Activated CD4-positive, alpha-beta T cell treated with anti-CD3 and anti-CD28 coated beads, Interleukin-2, amount 50 U/mL, for 16 hours (primary cell): ENCODE measurements at places on chromosomes 5 and 9.

DNA sequence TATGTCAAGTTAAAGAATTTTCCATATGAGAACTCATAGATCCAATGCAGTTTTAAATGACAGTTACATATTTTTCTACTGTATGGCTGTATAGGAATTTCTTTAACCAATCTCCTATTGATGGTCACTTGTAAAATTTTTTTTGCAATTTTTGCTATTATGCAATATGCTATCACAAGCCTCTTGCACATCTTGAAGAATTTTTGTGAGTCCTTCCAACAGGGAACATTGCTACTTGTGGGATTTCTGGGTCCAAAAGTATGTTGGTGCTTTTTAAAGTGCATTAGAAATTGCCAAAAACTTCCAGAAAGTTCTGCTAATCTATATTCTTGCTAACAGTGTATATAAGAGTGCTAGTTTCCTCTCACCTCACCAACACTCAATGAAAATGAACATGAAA, 65.1 kb downstream of the NPR3 start:
- DNase-seq, result no peak

DNA sequence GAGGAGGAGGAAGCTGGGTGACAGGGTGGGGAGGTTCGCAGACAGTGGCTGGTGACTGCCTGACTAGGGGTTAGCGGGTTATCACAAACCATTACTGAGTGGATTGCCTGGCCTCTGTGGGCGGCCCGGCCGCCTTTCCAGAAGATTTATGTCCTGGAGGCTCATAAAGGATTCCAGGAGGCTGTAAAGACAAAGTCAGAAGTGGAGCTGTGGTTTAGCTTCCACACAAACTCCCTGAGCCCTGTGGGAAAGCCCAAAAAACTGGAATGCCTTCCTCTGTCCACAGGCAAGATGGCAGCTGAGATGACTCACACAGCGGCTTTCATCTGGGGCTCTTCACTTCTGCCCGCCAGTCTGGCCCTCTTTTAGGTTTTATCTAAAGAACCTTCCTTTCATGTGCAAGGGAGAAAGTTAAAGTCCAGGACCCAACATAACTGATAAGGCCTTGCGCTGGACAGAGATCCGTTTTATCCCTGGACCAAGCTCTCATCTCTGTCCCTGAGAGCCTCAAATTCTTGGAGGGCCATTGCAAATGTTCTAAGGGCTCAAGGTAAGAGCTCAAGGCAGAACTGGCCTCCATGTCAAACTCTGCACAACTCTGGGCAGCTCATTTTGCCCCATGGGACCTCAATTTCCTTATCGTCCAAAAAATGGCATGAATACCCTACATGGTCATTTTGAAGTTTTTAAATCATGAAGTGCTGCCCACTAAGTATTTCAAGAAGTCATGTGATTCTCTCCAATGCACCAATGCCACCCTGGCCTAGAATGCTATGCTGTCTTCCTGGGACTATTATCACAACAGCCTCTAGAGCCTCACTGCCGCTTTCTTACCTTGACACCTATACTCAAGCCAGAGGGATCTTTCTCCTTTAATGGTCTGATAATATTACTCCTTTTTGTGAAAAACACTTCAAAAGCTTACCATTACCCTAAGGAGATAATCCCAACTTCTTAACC, 249.4 kb upstream of the TRIM32 start:
- DNase-seq, result no peak

GRCh38 chr5:172276214-172276613, 7.3 kb downstream of the UBTD2 start:
- no peak for DNase-seq

GRCh38 chr5:149002761-149003689, 59.8 kb downstream of the SH3TC2 start:
- no peak for DNase-seq

DNA sequence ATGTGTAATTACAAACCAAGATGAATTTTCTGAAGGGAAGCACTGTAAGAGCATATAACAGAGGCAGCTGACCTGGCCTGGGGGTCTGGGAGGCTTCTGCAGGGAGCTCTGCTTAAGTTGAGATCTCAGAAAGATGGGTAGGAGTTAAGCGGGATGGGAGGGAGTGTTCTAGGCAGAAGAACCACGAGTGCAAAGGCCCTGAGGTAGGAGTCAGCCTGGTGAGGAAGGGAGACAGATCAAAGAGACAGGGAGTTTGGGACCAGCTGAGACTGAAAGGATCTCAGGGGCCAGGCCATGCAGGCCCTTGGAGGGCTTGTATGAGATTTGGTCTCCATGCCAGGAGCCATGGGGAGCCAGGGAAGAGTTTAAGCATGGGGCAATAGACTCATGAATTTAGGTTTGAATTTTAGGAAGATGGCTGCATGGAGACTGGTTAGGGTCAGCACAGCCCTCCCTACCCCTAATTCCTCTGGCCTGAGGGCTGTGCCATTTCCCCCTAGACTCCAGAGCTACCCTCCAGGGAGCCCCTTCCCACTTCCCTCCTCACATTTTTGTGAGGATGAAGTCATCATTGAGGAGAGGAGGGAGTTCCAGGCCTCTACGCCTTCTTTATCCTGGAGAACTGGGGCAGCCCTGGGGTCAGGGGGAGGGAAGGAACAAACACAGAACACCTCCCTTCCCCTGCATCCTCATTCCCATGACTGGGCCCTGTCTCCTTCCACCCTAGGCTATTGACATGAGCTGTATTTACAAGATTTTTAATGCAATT, 4.8 kb upstream of the ARAP3 start:
- DNase-seq, result no peak

GRCh38 chr5:179154346-179154990, 94.3 kb downstream of the ZNF354C start:
- no peak for DNase-seq

DNA sequence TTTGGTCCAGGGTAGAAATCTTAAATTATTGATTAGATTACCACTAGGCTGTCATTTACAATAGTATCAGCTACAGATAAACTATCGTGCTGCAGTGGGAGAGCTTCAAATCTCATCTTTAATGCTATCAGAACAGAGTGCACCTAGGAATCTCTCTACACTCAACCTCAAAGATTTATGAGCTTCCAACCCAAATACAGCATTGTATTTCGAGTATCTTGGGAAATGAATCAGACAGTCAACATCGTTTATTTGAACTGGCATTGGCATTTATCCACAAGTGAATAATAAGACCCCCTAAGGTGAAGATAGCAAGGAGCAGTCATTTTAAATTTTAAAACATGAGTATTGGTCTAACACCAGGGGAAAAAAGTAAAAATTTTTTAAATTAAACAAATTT, 1203.2 kb downstream of the CDH12 start:
- no peak for DNase-seq

- DNase-seq, result no peak
Observed at GRCh38 chr9:2332663-2333062, 288.9 kb upstream of the VLDLR start.

DNA sequence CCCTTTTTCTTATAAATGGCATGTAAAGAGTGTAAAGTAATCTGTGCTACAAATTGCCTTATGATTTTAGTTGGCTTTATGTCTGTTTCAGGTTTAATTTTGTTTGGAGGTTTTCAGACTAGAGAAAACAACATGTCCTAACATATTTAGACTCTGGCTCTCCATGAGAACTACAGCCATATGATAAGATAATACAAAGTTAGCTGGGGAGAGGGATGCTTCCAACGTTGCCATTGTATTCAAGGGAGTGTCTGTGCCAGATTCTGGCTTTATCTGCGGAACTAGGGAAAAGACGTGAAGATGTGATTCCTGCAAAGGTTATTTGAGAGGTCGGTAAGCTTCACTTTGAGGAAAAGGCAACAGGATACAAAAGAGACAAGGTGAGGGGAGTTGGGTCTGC, 140.0 kb upstream of the OTULINL start:
- no peak for DNase-seq

DNA sequence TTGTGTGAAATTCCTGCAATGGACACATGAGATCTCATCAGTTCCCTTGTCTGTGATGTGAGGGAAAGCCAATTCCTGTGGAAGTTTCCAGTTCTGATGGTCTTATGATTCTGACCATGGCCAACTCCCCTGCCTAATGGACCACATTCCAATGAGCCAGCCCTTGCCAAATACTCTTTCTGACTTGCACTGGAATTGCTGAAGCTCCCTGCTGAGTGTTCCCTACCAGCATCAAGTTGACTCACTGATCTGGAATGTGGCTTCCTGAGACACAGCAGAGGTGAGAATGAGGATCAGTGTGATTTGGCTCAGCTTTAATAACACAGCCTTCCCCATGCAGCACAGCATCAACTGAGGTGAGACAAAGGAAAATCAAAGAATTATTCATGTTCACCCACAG, 427.8 kb downstream of the KDM4C start:
- no peak for DNase-seq
